ENCODE measurements at places on chromosomes 12 and 14.

DNA sequence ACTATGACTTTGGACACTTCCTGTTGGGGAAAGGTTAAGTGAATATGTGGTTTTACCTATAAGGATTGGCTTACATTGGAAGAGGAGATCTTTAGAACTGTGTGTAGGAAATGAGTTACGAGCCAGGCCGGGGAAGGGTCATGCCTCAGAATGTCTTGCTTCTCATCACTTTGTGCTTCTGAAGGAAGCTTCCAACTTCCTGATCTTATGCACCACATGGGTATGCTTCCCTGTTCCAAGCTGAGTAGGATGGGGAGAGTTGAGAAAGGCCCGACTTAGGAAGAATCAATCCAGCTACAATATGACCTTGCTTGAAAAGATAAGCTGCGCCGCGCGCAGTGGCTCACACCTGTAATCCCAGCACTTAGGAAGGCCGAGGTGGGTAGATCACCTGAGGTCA lies 59.9 kb downstream of the STXBP6 start:
- DNase-seq: no peak

- no peak for DNase-seq
Observed at GRCh38 chr12:80118565-80119324, 19.4 kb downstream of the OTOGL start.

- no peak for DNase-seq
Observed at GRCh38 chr12:101050631-101051030, 159.4 kb downstream of the SLC5A8 start.

DNA sequence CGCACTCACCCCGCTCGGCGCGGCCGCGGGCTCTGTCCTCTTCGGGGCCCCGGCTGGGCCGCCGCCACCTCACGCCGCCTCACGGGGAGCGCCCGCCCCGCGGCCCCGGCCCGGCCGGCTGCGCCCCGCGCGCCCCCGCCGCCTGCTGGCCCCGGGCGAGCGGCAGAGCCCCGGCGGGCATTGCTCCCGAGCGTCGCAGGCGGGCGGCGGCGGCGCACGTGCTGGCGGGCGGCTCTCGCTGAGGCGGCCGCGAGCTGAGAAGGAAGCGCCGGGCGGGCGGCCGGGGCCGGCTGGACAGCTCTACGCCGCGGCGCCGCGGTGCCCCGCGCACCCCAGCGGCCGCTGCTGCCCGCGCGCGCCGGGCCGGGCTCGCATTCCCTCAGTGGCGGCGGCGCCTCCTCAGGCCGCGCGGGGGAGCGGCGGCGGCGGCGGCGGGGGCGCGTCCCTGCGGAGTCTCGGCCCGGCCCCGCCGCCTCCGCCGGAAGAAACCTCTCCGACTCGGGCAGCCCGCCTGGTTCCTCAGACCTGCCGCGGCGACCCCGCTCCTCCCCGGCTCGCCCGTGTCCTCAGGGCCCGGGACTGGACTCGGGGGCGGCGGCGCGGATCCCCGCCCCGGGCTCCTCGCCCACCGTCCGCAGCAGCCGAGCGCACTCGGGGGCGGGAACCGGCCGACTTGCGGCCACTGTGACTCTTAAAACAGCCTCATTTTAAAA lies at the start of gene PITPNM2:
Gene PITPNM2 (minus strand): TSS at position 347 of the 713 bp plus-strand sequence. CDS start 116,500 bp downstream, outside the sequence.
- peak; percentile 92 for DNase-seq

GRCh38 chr12:78968226-78968625 lies 103.7 kb downstream of the SYT1 start:
- DNase-seq: no peak

DNA sequence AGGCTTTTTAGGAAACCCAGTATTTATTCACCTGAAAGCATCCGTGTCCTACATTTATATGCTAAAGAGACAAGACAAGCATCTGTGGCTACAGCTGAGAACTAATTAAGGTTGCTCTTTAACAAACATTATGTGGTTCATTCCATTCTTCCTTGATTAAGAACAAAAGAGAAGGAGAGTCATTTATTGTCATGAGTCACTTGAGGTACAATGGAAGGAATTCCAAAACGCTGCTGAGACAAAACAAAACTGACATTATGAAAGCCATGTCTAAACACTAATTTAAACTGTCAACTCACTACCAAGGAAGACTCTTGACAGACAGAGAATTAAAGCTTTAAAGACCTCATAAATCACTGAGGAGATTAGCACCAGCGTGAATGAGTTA lies 214.4 kb downstream of the BMP4 start:
- DNase-seq: no peak

DNA sequence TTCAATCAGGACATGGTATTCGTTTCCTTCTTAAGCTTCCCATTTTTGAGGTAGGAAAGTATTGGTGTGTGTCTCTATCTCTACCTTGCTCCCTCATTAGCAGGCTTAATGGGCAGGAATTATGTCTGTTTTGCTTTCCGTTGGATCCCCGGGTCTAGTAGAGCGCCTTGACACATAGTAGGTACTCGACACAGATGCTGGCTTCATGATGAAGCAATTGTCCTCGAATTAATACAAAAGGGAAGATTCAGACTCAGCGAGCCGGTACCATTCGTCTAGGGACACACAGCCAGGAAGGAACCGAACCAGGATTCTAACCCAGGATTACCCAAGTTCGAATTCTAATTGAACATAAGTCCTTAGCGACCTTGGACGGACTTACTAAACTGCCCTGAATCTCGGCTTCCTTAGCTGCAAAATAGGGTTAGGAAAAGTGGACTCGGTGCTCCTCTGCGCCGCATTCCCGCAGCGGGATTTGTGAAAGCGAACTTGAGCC lies 496 bp upstream of the ISCU start:
- DNase-seq: no peak

GRCh38 chr14:83913476-83913875 lies 1616.5 kb upstream of the FLRT2 start:
- no peak for DNase-seq

DNA sequence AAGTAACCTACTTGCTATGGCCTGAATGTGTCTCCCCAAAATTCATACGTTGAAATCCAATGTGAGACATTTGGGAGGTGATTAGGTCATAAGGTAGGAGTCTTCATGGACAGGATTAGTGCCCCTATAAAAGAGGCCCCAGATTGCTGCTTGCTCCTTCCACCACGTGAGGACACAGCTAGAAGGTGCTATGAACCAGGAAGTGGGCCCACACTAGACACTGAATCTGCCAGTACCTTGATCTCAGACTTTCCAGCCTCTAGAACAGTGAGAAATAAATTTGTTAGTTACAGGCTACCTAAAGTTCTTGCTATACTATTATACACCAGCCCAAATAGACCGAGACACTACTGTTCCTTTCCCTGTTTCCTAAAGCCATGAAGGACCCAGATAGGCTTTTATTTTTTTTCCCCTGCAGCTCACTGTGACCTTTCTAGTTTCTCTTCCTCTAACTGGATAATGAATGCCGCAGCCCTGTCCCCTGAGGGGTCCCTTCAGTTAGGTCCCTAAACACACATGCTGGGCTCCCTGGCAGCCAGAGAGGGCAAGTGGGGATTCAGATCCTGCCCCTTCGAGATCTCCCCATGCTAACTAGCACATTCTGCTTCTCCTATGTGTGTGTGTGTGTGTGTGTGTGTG lies 19.3 kb downstream of the SLC25A3 start:
- no peak for DNase-seq

Data from hepatocyte (in vitro differentiated cells).